Stimulated activated CD4-positive, alpha-beta T cell treated with anti-CD3 and anti-CD28 coated beads, Interleukin-15, amount 100 ng/mL, for 1 hour (primary cell): ENCODE measurements at places on chromosomes 2 and 18.

GRCh38 chr2:110657724-110658305, 20.0 kb downstream of the BUB1 start:
- DNase-seq, result no peak

GRCh38 chr2:30425326-30425725, 21.7 kb upstream of the LCLAT1 start:
- no peak for DNase-seq

DNA sequence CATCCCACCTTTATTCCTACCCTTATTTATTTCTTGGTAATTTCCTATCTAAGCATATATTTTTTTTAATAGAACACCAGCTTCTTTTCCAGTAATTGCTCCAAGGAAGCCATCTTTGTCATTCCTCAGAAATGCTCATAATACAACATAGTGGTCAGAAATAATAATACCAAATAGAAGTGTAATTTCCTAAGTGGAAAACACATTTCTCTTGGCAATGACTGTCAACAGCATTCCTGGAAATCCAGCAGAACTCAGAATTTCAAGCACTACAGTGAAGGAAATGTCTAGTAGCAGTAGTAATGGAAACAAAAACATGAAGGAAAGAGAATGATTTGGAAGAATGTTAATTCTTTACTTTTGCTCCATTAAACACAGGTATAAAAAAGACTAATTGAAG, 56.6 kb downstream of the GDF7 start:
- DNase-seq, result no peak

DNA sequence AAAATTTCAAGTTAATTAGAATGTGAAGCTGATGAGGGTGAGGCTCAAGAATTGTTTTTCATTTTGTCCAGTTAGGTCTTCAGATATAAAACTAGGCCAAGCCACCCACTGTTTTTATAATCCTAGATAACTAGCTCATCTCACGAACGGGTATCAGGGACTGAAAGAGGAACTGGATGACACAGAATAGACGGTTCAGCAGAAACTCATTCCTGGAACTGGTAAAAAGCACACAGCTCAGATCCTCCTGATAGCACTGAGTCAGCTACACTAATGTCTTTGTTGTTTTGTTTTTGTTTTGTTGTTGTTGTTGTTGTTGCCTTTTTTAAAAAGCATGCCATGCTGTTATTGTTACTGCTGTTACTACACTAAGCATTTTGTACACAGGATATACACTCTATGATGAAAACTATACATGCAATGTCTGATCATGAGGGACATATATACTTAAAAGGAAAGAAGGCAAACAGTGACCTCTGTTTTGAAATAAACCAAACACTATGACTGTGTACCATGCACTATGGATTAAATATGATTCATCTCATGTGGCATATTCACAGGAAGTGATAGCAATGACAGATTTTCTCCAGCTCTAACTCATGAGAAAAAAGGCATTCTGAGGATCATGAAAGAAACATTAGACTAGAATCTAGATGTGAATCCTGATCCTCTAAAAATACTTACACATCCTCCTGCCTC, 437.6 kb downstream of the NCKAP5 start:
- DNase-seq, result no peak

DNA sequence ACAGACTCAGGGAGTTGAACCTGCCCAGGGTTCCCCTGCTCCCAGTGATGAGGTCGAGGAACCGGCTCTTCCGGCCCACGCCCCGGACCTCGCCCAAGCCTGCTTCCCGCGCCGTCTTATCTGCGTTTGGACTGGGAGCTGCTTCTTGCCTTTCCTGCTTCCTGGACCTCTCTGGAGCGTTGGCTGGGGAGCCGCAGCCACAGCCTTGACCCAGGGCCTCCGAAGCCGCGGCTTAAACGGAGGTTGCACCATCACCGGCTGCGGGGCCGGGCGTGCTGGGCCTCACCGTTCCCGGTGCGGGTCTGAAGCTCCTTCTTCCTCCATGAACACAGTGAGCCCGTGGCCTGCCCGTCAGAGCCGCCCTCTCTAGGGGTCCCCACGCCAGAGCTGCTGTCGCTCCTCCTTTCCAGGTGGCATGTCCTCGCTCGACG, 13.3 kb downstream of the NTSR2 start:
- DNase-seq, result no peak

DNA sequence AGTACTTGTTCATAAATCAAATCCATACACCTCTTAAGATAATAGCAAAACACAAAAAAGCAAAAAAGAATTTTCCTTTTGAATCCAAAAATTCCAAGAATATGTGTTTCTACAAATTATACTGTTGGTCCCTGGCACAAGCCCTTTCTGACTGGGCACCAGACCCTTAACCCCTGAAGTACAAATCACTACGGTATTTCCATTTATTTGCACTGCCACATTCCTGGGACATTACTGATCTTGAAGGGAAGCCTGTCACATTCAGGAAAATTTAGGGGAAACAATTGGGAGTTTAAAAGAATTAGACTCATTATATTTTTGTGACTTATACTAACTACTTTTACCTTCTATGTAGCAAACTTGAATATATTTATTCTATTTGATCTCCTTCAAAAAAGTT, 98.8 kb downstream of the ZNF521 start:
- no peak for DNase-seq

- DNase-seq, result no peak
Measured at GRCh38 chr18:22813648-22814328, 119.3 kb upstream of the RBBP8 start.

GRCh38 chr2:127451981-127452380, 33.8 kb downstream of the PROC start:
- DNase-seq, result no peak

- no peak for DNase-seq
Measured at GRCh38 chr2:215601990-215602721, 166.3 kb upstream of the FN1 start.

GRCh38 chr2:221494556-221494955, 77.5 kb downstream of the EPHA4 start:
- DNase-seq, result no peak

DNA sequence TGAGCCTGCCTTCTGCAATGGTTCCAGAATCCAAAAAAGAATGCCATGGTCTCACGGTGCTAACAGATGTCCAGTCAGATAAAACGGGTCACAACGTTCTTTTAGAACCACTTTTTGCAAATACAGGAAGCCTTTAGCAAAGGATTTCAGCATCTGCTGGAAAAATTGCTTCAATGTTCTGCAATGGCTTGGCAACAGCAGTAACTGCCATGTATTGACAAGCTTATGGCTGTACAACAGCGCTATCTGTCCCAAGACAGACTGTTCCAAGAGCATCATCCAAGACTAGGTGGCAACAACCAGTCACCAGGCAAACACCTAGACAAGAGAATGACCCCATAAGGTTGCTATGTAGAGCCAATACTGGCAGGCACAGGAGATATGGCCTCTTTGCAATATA, 37.6 kb upstream of the RIOK3 start:
- DNase-seq, result no peak

DNA sequence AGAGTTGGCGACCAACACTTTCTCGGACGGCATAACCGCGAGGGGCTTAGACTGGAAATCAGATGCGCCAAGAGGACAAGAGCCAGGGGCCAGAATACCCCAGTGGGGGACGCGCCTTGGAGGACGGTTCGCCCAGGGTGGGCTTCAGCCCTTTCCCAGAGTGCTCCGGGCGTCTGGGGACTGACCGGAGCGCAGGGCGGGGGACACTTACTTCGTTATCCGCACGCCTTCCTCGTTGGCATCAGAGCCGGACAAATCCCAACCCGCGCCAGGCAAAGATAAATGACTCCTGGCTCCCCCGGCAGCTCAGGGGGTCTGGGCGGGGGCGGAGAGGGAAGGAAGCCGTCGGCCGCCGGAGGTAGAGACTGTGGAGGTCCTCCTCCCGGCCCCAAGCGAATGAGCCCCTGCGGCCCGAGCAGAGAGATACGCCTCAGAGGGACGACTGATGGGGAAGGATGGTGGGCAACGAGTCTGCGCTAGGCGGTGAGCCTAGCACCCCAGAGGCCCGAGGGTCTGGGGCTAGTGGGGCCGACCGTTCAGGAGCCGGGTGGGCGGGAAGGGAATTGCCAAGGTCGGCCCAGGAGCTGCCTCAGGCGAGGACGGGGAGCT, 4.7 kb upstream of the SATB2 start:
- no peak for DNase-seq

GRCh38 chr2:240386326-240386725, 49.1 kb upstream of the GPC1 start:
- DNase-seq, result no peak

DNA sequence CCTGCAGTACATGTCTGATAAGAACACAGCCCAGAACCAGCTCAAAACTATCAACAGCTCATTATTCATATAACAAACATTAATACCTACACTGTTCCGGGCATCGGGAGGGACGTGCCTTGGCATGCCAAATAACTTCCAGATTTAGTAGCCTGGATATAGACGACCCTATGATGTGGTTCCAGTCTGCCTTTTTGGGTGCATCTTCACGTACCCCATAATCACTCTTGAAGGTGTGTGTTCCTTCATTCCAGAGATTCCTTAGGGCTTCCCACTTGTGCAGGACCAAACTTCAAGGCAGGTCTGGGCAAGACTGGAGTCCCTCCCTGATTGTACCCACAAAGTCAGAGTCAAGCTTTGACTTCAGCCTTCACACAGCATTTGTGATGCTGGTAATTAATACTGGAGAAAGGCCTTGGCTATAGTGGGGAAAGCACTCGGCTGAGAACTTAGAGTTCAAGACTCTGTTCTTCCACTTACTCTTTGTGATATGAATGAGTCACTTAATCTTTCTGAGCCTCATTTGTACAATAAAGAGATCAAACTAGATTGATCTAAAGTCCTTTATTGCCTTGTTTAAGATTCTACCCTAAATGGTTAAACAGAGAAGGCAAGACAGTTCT, 27.7 kb upstream of the SPATS2L start:
- DNase-seq, result no peak

DNA sequence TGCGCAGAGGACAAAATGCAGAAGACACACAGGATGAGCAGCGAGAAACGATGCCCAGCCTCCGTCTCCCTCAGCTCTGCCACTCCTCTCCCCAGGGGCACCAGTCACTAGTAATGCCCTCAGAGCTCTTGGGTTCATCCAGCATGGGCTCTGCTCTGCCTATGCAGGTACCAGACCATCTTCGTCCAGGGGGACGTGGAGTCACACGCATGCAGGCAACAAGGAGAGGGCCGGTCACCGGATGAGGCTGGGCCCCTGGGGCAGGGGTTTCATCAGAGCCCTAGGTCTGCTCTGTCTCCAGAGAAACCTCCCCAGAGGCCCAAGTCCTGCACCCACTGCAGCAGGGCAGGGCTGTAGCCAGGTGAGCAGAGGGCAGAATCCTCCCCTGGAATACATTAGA, 23.9 kb downstream of the RAB31 start:
- no peak for DNase-seq

DNA sequence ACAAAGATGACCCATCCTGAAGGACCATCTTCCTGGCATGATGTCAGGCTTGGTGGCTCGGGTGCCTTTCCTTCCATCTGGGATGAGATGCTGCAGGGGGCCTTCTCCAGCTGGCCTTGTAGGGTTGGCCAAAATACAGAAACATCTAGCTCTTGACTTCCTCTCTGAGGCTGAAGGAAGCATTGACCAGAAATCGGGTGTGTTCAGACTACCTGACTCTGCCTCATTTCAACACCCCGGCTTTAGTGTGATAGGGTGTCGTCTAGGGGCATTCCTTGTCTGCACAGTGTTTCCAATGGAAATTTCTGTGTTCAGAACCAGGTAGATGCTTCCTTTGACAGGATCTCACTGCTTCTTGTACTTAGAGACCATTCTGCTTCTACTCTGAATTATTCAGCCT, 115.7 kb upstream of the SPRED2 start:
- DNase-seq, result no peak

GRCh38 chr2:69026691-69027459, 13.9 kb downstream of the ANTXR1 start:
- DNase-seq, result no peak

DNA sequence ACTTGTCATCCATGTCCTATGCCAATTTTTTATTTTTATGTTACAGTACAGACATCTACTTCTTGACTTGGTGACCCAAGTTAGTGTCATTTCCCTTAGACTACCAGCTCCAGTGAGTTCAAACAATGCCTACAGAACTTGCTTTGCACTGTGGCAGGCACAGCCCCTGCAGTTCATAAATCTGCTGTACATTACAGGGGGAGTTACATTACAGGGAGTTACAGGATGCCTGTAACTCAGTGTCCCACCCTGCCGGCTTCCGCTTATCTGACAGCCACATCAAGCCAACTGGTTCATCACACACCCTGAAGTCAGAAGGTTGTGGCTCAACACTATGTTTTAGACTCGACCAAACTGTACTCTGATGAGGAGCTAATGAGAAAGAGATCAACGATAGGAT, 7.8 kb upstream of the NPAS2 start:
- DNase-seq, result no peak
